ENCODE measurements at places on chromosomes 1 and 21.

DNA sequence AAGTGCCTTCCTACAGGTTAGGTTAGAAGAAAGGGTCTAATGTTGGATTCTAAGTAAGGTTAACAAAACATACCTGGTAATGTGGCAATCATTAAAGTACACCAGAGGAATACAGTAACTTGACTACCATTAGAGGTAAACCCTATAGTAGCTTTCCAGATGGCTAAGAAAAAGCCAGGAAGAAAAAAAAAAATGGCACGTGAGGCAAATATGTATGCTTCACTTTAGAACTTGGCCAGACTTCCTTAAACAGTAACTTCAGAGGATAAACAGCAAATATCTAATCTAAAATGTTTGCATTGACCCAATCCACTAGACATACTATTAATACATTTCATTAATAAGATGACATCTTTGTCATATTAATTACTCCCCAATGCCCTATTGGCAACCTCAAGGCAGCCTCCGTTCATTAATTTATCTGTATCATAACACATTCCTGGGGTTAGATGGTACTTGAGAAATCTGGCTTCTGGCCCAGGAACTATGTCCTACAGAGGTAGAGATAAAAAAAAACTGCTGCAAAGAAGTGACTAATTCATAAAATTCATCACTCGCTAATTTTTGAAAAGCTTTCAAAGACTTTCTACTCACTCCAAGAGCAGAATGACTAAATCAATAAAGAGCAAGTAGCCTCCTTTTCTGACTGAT, 5.8 kb downstream of the DCAF8 start:
- DNase-seq: no peak

- no peak for DNase-seq
These were observed 2.7 kb downstream of the PSMG1 start for GRCh38 chr21:39180429-39181019.

DNA sequence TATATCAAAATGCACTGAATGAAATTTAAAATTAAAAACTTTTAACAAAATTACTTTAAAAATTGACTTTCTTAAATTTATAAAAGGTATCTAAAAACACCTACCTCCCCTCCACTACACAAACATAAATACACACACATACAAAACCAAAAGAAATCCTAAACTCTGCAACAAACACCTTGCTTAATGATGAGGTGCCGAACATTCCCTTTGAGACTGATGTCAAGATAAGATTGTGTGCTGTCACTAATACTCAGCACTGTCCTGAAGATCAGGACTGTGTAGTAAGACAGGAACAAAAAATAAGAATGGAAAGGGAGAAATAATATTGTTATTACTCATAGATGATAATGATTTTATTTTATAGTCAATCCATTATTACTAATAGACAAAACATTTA, 45.1 kb downstream of the CD53 start:
- DNase-seq: no peak

DNA sequence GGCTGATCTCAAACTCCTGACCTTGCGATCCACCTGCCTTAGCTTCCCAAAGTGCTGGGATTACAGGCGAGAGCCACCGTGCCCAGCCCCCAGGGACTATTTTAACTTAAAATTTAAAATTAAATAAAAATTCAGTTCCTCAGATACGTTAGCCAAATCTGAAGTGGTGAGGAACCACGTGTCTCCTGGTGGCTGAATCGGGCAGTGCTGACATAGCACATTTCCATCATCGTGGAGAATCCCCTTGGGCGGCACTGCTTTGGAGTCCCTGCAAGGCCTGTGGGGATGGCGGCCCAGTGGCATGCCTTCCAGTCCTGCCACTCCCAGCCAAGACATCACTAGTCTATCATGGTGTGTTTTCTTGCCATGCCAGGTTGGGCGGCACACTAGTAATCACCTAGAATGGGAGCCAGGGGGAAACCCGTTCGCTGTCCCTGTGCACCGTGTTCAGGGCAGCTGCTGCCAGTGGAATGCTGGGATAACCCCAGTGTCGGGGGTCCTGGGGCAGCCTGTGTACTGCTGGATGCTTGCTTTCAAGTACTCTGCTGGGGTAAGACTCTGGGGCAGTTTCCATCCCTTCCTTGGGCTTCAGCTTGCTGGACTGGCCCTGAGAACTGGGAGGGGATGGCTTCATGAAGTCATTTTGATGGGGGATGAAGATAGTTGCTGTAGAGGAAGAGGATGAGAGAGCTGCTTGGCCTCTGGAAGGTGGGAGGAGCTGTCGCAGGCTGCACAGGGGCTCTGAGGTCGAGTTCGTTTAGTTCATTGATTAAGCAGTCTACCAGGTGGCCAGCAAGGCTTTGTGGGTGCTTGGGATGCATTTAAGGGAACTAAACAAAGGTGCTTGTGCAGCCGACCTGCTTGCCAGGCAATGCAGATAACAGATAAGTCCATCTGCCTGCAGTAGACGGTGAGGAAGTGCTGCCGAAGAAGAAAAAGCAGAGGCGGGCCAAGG, 4.6 kb downstream of the ZBTB48 start:
- DNase-seq: no peak

Measured in stimulated activated CD8-positive, alpha-beta memory T cell treated with anti-CD3 and anti-CD28 coated beads, Interleukin-4, amount 100 ng/mL, for 4 hours (primary cell).